ENCODE measurements at places on chromosomes 11 and 22.
A peak's percentile ranks its signal among the peaks of the same experiment; 100 is the strongest.

DNA sequence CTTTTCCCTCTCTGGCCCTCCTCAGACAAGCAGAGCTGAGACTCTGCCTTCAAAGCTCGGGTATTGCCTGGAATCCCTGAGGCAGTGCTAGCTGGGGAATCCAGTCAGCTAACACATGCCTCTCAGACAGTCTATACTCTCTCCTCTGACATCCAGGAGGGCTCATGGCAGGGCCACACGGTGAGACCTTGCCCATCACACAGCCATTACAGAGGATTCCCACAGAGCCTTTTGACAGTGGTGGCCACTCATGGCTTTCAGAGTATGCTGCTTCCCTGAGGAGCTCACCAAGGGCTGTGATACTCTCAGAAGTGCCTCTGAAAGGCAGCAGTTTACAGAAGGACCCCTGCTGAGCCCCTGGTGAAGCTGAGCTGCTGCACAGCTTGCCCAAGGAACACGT lies 165.3 kb downstream of the RRAS2 start:
- no peak for DNase-seq

- DNase-seq: no peak
These were observed 9.4 kb upstream of the CASP12 start for GRCh38 chr11:104907521-104908185.

GRCh38 chr11:82750643-82751139 lies 17.0 kb upstream of the FAM181B start:
- no peak for DNase-seq

DNA sequence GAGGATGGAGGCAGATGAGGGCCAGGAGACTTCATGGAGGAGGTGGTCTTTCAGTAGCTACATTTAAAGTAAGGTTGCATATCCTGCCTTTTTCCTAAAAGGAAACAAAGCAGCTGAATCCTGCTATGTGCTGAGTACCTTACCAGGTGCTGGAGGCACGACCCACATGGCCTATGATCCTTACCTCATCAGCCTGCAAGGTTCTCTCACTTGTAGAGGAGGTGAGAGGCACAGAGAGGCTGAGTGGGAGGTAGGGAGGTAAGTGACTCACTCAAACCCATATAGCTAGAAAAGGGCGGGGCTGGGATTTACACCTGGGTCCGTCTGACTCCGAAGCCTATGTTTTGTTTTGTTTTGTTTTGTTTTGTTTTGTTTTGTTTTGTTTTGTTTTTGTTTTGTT lies 75.8 kb downstream of the BUD13 start:
- no peak for DNase-seq

DNA sequence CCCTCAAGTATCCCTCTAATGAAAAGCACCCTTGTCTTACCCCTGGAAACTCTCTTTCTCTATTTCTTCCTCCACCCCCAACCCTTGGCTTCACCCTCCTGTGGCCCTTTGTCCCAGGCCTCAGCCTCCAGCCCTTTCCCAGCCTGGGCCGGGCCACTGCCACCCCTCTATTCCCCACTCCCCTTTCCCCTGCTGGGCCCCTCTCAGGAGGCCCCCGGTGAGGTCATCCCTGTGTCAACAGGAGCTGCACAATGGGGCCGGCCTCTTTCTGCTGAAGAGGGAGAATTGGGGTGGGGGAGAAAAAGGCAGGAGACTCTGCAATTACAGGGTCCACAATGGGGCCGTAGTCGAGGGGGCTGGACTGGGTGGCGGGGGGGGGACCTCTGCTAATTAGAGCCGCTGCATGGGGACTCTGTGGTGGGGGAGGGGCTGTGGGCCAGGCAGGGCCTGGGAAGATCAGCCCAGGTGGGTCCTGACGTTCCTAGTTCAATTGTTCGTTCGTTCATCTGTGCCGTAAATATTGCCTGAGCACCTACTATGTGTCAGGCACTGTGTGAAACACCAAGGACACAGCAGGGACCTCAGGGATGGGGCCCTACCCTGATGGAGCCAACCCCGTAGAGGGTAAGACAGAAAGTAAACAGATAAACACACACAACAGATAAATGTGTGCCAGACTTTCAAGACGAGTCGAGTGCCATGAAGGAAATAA lies 18.5 kb upstream of the MPPED1 start:
- no peak for DNase-seq

DNA sequence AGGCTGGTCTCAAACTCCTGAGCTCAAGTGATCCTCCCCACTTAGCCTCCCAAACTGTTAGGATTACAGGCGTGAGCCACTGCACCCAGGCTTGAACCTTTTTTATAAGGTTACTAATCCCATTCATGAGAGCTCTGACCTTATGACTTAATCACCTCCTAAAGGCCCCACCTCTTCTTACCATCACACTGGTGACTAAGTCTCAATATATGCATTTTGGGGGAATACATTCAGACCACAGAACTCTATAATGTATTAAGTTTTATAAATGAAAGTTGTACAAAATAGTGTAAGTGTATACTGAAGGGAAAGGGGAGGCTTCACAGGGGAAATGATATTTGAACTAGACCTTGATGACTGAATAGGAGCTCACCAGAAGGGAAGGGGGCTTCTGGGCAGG lies 28.4 kb upstream of the RBFOX2 start:
- DNase-seq: no peak

DNA sequence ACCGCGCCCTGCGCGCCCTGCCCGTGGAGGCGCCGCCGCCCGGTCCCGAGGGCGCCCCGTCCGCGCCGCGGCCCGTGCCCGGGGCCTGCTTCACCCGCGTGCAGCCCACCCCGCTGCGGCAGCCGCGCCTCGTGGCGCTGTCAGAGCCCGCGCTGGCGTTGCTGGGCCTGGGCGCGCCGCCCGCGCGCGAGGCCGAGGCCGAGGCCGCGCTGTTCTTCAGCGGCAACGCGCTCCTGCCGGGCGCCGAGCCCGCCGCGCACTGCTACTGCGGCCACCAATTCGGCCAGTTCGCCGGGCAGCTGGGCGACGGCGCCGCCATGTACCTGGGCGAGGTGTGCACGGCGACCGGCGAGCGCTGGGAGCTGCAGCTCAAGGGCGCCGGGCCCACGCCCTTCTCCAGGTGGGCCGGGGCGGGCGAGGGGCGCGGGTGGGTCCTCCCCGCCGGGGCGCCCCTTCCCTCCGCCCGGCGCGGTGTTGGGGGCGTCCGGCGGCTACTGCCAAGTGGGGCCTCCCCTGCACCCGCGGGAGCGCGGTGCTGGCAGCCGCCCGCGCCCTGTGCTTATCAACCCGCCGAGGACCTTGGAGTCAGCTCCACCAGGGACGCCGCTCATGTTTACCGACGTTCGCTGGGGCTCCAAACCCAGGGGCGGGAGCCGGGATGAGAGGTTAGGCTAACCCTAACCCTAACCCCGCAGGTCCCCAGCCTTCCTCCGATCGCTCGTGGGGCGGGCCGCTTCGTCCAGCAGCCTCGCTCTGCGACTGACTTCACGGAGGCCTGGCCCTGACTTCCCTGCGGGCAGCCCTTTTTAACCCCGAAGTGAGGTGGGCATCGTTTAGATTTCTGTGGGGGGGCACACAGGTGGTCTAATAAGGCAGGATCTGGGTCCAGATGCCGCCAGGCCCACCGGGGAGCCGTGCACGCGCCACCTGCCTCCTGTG lies 649 bp downstream of the SELENOO start:
- no peak for DNase-seq

- DNase-seq: no peak
These were observed 93.8 kb upstream of the FGF3 start for GRCh38 chr11:69912911-69913451.

GRCh38 chr11:88295028-88295427 lies 42.5 kb downstream of the CTSC start:
- DNase-seq: no peak

- DNase-seq: no peak
These were observed 14.0 kb downstream of the MYRF start for GRCh38 chr11:61766353-61766841.

DNA sequence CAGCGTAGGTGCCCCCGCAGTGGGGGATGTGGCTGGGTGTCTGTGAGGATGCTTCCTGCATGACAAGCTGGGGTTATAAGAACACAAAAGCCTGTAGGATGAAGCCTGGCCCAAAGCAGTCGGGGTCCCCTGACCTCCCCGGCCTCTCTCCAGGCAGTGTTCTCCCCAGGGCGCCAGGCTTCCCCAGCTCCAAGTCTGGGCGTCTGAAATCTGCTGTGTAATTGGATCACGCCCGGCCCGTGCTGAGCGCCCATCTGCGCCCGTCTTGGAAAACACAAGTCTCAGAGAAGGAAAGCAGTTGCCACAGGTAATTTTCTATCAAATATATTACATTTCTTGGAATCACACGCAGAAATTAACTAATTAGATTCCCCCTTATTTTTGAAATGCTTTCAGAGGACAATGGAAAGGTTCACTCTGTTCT lies 233.3 kb downstream of the CTTN start:
- no peak for DNase-seq

- DNase-seq: no peak
These were observed 686.1 kb downstream of the TBC1D22A start for GRCh38 chr22:47448231-47449223.

DNA sequence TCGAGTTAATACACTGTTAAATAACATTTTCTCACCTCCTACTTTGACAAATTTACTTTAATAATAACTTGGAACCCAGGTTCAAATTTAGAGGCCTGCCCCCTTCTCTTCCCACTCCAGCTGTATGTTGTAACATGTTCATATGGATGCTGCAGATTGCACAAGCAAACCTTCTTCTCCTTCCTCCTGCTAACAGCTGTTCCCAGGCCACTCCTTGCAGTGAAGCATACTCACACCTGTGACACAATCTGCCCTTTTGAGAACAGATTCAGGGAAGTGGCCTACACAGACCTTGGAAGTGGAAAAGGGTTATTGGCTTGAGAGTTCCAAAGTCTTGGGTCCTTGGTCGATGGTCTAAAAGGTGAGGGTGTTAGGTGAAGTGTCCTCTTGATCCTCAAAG lies 131.9 kb downstream of the TEAD1 start:
- DNase-seq: peak; percentile 24

DNA sequence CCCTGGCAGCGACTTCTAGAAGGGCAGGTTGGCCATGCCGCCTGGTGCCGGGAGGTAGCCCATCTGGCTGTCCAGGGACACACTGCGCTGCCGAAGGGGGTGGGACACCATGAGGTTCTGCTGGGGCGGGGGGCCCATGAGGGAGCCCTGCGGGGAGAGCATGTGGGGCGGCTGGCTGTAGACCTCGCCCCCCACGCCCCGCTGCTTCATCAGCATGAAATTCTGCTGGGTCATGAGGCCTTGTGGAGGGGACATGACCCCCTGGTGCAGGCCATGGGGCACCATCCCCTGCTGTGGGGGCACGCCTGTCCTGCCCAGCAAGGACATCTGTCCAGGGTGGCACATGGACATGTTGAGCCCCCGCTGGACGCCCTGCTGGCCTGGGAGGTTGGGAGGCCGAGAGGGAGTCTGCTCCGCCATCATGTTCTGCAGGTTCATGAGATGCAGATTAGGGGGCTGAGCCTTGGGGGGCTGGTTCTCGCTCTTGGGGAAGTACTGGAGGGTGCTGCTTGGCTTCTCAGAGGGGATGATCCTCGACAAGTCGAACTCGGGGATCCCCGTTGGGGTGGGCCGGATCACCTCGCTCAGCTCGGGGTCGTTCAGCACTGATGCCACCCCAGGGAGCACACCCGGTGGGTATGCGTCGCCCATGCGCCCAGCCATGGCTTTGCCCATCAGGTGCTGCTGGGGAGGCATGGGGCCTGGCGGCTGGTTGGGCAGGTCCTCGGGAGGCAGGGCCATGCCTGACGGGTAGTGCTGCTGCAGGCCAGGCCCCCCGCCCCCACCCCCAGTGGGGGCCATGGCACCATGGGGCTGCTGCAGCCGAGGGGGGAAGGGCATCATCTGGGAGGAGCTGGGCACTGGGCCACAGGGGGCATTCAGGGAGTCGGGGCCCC lies 15.0 kb downstream of the CXCR5 start:
- DNase-seq: no peak

DNA sequence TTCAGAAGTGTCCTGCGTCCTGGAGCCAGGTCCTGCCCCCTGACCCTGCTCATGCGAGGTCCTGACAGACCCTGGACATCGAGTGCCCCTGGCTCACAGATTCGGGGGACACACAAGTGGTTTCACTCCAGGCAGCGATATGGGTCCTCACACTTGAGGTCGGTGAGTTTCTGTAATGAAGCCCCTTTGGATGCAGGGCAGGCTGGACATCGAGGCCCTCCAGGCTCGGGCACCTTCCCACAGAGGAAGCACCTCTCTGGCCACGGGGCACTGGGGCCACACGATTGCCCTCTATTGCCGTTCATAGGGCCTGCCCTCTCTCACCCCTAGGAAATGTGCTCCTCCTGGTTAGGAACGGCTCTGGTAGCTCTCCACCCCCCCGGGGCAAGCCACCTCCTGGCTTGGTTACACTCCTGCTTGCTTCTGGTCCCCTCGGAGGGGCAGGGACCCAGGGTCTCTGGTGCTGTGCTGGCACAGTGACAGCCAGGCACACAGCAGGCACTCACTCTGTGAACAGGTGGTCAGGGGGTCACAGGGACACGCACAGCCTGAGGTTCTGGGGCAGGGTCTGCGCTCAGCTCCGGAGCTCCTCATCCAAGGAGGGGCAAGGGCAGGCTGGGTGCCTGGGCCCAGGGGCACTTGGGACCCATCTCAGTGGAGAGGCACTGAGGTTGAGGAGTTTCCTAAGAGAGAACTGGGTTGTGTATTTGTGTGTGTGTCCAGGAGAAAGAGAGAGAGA lies 907.7 kb downstream of the BRD1 start:
- DNase-seq: no peak

GRCh38 chr22:19098157-19098556 lies 24.1 kb downstream of the DGCR2 start:
- no peak for DNase-seq

- DNase-seq: no peak
These were observed 131.9 kb upstream of the ZC3H12C start for GRCh38 chr11:109961261-109961660.

DNA sequence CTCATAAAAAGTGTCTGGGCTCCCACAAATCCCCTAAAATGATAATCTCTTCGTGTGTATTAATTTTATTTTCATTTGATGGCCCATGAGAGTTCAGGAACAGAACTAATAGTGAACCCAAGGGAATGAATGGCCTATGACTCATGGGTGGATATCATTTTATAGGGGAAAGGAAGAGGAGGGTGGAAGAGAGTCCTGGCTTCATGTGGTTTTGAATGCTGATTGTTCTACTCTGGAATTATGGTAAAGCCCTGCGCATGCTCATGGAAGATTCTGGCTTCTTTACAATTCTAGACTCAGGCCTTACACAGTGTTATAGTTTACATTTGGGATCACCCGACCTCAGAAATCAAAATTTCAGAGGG lies 35.2 kb downstream of the MAML2 start:
- DNase-seq: no peak

DNA sequence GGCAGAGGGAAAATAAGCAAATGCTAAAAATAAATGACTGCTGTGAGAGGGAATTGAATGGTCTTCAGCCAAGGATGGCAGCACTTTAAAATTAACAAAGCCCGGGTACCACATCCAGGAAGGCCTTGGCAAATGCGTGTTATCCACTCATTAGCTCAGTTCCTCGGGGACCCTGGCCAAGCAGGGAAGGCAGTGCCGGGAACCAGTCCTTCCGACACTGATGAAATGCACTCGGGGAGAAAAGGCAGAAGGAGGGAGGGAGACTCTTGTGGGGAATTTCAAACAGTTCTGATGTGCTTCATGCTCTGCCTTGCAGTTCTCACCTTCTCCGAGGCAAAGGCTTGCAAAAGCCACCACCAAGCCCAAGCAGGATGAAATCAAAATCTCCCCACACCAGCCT lies 38.3 kb downstream of the CLPB start:
- no peak for DNase-seq

GRCh38 chr11:46736615-46737014 lies 17.6 kb downstream of the F2 start:
- DNase-seq: no peak
